ENCODE measurements at places on chromosomes 2 and 18.

DNA sequence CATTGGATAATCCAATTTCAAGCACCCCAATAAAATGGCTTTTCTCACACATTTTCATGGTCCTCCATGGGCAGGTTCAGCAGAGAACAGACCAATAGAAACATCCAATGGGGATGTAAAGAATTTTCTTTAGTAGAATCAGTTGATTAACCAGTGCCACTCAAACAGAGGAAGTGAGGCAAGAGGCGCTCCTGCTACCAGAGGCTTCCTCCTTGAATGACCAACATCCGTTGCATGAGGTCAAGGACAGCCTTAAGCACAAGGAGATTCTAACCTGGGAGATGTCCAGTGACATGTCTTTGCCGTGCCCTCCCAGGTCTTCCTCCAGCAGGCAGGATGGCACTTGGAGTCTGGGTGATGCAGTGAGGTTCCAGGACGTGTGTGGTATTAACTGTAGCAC lies 146.6 kb downstream of the PIEZO2 start:
- no peak for DNase-seq

- DNase-seq = no peak
Measured at GRCh38 chr2:143787674-143788073, 658.5 kb downstream of the ARHGAP15 start.

- no peak for DNase-seq
Measured at GRCh38 chr18:6629635-6630140, 99.8 kb upstream of the ARHGAP28 start.

- DNase-seq = no peak
Measured at GRCh38 chr2:52079602-52080001, 1047.7 kb upstream of the NRXN1 start.

- no peak for DNase-seq
Measured at GRCh38 chr2:40436093-40436475, 15.8 kb downstream of the SLC8A1 start.

- no peak for DNase-seq
Measured at GRCh38 chr18:13635046-13635445, 91.3 kb downstream of the FAM210A start.

DNA sequence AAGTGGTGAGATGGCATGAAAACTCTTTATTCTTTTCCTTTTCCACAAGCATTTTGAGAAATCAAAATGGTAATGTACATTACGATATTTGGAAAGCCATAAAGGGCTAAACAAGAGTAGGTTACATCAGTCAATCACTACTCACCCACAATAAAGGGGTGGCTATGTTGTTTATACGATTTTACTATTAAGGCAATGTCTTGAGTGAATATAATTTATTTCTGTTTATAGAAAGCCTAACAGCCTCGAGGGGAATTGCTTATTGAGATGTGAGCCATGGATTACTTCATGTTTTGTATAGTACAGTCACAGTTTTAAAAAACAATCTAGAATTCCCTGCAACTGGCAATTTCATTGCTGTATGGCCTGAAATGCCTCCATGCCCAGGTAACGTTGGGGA lies 237.5 kb upstream of the RBBP8 start:
- no peak for DNase-seq

DNA sequence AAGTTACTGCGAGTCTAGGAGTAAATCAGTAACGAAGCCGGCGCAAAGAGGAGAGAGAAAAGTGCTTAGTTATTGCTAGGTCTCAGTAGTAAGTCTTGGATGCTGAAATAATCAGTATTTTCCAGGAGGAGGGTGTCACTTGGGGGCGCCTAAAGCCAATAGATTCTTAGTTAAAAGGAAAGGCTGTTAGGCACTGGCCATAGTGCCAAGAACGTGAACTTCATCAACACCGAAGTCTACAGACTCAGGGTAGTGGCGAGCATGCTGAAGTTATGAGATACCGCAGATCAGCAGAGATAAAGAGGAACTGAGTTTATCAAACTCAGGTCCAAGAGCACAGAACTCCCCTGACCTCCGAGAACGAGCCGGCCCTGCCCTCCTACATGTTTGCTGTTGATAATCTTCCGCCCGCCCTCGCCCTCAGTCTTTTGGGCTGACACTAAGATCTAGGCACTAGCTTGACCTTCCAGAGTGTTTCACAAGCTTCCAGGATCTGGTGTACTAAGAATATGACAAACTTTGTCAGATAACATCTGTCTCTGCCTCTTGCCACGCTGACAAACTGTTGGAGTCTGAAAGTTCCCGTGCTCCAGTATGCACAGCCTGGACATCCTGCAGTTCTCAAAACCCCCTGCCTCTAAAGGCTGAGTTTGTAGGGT lies 49.2 kb downstream of the CYB5A start:
- peak; percentile 40 for DNase-seq

GRCh38 chr2:133733901-133734255 lies 165.6 kb upstream of the NCKAP5 start:
- no peak for DNase-seq

DNA sequence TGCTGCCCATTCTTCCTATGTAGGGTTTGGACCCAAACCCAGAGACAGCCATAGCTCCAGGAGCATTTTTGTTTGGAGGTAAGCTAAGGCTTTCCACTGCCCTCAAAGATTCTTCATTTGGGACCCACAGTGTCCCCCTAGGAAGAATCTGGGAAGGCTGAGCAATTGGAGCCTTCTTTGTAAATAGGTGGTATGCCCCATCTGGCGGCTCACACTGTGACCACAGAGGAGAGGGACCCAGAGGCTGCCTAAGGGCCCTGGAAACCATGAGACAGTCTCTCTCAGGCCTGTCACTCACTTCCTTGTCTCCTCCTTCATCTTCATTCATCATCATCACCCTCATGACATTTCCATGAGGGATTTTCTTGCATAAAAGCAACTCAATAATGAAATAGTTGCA lies 215.4 kb upstream of the OSR1 start:
- no peak for DNase-seq

DNA sequence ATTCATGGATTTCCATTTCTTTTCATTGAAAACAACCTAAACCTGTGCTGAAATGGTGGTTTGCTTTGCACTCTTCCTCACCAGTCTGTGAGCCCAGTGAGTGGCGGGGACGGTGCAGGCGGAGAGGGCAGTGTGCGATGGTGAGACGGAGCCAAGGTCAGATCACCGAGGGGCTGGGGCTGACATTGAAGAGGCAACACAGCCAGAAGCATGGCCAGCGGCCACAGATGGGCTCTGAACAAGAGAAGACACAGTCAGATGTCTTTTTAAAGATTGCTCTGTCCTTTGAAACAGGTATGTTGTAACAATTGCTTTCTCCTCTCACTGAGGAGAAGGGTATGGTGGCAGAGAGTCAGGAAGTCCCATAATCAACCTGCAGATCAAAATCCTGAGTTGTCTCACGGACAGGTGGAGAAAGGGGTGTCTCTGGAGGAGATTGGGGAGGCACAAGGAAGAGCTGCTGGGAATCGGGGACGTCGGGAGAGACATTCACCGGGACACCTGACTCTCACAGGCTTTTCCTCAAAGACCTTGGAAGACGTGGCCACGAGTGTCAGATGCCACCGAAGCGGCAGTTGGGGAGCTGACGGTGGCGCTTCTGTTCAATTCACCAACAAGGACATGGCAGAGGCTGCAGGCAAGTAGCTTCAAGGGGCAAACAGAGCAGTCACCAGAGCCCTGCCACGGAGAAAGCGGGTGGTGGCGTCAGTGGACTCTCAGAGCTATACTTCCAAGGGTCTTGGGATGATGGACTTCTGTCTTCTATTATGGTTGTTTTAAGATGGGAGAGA lies 12.1 kb upstream of the ZNF516 start:
- no peak for DNase-seq

DNA sequence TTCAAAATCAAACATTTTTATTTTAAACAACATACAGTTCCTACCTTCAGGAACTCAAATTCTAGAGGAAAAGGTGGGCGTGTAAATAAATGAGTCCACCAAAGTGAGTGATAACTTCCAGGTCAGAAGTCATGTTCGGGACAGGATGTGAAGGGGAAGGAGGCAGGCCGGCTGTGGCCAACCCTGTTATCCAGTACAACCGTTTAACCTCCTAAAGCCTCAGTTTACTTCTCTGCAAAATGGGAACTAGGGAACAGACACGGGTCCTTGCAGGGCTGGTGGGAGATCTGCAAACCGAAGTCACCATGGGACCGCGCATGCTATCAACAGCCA lies 373 bp downstream of the EIPR1 start:
- DNase-seq = peak; percentile 45

- DNase-seq = no peak
Measured at GRCh38 chr2:210337159-210337558, 22.2 kb upstream of the MYL1 start.

GRCh38 chr2:122023059-122023864 lies 267.8 kb downstream of the TSN start:
- no peak for DNase-seq

GRCh38 chr2:96409820-96410164 lies 74.2 kb downstream of the NCAPH start:
- peak; percentile 18 for DNase-seq

DNA sequence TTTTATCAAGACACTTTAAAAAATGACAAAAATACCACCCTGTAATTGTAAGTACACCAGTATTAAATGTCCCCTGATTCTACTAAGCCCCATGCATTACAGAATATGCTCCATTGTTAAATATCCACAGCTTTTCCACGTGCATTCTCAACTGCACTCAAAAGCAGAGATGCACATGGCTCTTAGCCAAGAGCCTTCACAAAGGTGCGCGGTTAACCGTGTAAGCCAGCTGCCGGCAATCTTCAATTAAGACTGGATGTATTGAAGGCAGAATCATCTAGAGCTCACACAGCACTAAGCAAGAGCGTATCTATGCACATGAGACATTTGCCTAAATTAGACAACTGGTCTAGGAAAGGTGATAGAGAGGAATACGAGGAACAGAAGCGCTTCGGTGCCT lies 278.3 kb downstream of the NAPG start:
- no peak for DNase-seq

- DNase-seq = peak; percentile 54
Measured at GRCh38 chr2:239224199-239224570, 176.6 kb downstream of the HDAC4 start.

GRCh38 chr18:55395799-55396198 lies 192.2 kb downstream of the TCF4 start:
- no peak for DNase-seq

DNA sequence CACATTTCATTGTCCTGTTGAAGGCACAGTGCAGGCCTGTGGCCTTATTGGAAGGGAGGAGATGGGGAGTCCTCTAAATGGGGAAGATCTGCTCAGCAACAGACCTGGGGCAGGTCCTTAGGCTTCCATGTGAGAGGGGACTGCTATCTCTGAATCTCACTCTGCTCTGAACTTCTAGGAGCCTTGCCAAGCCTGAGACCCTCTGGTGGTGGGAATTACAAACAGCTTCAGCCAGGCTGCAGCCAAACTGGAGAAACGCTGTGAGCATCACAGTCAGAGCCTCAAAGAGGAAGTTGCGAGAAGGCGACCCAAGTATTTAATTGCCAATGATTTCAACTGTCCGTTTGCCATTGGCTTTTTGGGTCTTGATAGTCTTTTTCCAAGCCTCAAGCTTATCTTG lies 66.8 kb upstream of the MC2R start:
- no peak for DNase-seq

DNA sequence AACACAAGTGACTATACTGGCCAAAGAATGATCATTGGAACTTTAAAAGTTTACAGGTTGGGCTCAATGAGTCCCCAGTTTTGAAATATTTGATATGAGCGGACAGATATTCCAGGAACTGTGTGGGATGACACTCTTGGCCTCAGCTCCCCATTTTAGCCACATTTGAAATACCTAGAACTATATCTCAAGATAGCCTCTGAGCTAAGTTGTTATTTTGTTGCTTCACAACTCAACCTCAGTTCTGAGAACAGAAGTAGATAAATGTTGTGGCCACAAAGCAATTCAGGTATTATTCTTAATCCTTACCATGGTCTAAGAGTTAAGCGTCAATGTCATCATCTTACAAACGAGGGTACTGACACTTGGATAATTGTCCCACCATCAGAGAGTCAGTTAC lies 172.2 kb upstream of the SETBP1 start:
- DNase-seq = no peak

- no peak for DNase-seq
Measured at GRCh38 chr2:181772334-181772733, 92.0 kb upstream of the NEUROD1 start.

DNA sequence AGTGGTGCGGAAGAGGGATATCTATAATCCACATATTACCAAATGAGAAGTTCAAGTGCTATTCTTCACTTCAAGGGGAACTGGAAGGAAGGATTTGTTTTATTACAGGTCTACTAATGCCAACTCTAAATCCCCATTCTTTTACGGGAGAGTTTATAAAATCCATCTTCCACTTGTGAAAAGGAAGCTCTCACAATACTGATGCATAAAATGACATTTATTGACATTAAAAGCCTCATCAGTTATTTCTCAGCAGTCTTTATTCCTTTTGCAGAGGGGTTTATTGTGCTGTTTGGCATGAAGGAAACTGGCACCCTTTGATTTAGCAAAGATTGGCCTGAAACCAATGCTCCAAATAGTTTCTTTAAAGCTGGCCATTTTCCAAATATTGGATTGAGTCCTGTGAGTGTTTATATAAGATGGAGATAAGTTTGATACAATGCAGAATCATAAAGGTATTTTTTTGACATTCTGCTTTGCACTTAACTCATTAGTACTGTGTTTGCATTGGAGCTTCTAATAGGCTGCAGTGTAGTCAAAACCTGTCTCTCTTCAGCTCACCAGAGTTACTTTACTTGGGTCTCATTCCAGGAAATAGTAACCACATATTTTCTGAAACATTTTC lies 26.6 kb downstream of the LRP1B start:
- no peak for DNase-seq

DNA sequence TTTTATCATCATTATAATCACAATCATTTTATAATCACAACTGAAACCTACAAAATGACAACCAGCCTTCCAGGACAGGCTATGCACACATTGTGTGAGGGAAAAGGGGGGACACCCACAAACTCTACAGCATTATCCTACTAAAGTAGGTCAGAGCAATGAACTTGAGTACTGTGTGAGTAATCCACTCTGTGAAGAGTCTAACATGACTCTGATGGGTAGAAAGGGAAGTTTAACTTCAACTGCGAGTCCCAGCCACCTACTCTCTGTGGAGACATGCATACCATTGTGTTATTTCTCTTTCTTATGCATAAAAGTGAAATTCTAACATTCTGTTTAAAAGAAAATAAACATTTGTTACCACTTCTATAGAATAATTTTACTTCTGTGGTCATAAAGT lies 177.9 kb downstream of the ZNF516 start:
- no peak for DNase-seq

Measured in HT-29 (cell line).